ENCODE measurements at places on chromosomes 12 and 14. TPM values are rescaled to one million over a fixed set of nuclear protein-coding genes. Genes with fewer than 3 reads are reported as not detected.
A peak's percentile ranks its signal among the peaks of the same experiment; 100 is the strongest.

IL31 gene
- not detected for total RNA-seq

IKZF4 gene
- 3.4 TPM for total RNA-seq

GARIN6 gene
- not detected for total RNA-seq

IFI27 gene
- total RNA-seq = 78.2 TPM

- no peak for DNase-seq
These were observed 107.2 kb downstream of the DPF3 start for GRCh38 chr14:72786378-72787350.

DNA sequence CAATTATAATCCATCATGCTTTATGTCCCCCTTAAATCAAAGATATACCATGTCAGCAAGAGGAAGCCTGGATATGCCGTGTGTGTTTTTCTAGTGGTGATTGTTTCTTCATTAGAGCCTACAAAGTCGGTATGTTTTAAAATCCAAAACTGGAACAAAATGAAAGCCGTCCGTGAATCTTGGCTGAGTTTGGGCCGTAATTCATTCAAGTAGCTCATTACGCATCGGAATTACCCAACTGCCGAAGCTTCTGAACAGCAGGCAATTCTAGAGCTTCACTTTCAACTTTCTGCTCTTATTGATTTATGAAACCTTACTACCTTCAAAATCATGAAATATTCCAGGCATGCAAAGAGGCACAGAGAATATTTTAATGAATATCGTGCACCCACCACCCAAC lies 224.7 kb downstream of the AACS start:
- no peak for DNase-seq

DNA sequence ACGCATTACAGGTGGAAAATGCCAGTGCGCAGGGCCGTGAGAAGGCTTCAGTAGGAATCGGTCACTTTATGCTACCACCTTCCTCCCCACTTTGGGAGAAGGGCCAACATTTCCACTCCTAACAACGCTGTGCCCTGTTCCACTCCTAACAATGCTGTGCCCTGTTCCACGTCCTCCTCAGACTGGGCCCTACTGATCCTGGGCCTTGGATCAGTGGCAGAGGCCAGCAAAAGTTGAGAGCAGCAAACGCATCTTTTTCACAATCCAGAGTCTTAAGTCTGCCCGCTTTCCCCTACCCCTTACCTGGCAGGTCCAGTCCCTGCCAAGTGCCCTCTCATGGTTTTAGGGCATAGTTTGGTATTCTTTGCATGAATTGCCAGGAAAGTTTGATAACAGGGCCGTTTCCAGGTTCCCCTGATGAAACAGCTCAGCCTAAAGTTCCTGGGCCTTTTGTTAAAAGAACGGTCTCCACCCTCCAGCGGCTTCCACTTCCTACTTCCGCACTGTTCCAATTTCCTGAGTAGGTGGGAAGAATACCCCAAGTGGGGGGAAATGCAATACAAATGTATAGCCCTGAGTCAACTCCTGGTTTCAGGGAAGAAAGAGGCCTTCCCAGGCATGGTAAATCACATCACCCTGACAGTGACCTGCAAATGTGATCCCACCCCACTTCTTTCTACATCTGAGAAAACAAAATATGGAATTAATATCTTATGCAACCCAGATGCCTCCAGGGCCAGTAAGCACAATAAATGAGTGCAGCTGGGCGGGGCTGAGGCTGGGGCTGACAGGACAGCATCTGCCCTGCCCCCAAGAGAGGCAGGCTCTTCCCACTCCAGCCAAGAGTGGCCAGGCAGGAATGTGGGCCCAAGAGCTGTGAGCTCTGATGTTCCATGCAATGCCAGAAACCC lies 15.0 kb downstream of the KCTD10 start:
- peak; percentile 97 for DNase-seq

- no peak for DNase-seq
These were observed 28.5 kb upstream of the TMCC3 start for GRCh38 chr12:94678849-94679248.

Data from fibroblast of the aortic adventitia (primary cell).